WTC11 (cell line): ENCODE measurements at places on chromosomes 11 and 22. TPM values are rescaled to one million over a fixed set of nuclear protein-coding genes. Genes with fewer than 3 reads are reported as not detected.

- no peak overlapping the region for H3K27ac ChIP-seq
- no peak overlapping the region for H3K4me3 ChIP-seq
- H3K27me3 ChIP-seq = no peaks in the 10 kb centered on the region
- no peak for DNase-seq
- H3K36me3 ChIP-seq = peaks cover 19% of the 10 kb centered on the region
Measured at GRCh38 chr11:81278991-81279390, 1454.7 kb downstream of the FAM181B start.

Gene PATE2
- not detected in 3 replicates for total RNA-seq

DNA sequence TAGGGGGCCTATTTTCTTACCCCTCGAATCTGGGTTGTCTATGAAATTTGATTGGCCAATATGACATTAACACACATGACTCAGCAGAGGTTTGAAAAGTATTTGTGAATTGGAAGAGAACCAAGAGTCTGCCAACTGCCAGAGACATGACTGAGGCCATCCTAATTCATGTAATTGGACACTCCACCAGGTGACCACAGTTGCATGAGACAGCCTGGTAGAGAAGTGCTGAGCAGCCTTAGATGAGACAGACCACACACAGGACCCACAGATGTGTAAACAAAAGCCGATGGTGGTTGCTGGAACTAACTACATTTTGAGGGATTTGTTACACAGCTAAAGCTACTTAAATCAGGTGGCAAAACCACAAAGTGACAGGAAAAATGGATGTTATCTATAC lies 855 bp upstream of the MS4A5 start:
- no peaks in the 10 kb centered on the region for H3K36me3 ChIP-seq
- H3K4me3 ChIP-seq = no peak overlapping the region
- H3K27ac ChIP-seq = no peak overlapping the region
- H3K27me3 ChIP-seq = no peaks in the 10 kb centered on the region
- DNase-seq = no peak
- H3K4me1 ChIP-seq = peaks cover 8% of the 10 kb centered on the region

Gene C22orf15
- 2.7 to 3.6 TPM (median 3.5 TPM) in 3 replicates for total RNA-seq

GRCh38 chr11:5922749-5923426 lies 19.2 kb upstream of the OR56A3 start:
- DNase-seq = no peak
- no peaks in the 10 kb centered on the region for H3K4me1 ChIP-seq
- H3K27me3 ChIP-seq = peaks cover 6% of the 10 kb centered on the region
- peaks cover 14% of the 10 kb centered on the region for H3K36me3 ChIP-seq

Gene MISFA
- 2.3 to 3.2 TPM (median 3.2 TPM) in 3 replicates for total RNA-seq

DNA sequence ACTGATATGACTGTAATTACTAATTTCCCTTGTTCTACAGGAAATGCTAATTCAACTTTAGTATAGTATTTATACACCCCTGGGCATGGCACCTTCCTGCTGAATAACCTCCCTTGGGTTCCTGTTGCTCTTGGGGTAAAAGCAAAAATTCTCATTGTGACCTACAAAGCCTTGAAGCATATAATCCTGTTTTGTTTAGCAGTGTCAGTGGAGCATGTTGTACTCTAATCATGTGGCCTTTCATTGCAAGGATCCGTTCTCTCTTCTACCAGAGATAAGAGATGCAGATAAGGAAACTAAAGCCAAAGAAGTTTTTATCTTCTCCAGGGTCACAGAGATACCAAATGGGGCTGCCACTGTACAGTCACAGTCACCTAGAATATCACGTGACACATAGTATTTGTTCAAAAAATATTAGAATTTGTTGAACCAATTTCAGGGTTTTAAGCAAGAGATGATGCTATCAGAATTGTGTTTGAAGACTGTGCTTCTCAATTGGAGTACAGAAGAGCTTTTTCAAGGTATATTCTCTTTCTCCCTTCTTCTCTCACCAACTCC lies 25.1 kb downstream of the CSRP3 start:
- no peaks in the 10 kb centered on the region for H3K27me3 ChIP-seq
- no peak overlapping the region for H3K27ac ChIP-seq
- H3K4me1 ChIP-seq = no peaks in the 10 kb centered on the region
- H3K4me3 ChIP-seq = no peak overlapping the region
- H3K36me3 ChIP-seq = peaks cover 34% of the 10 kb centered on the region
- no peak for DNase-seq

Gene ADAMTS8
- 9.9 to 10.4 TPM (median 10.2 TPM) in 3 replicates for total RNA-seq

Gene DDTL
- 3.6 to 5.8 TPM (median 3.6 TPM) in 3 replicates for total RNA-seq

Gene OR2AT4
- total RNA-seq = 0.02 TPM in 1 of 3 replicates, not detected in the others

- no peak for DNase-seq
- H3K36me3 ChIP-seq = peaks cover 5% of the 10 kb centered on the region
- H3K4me3 ChIP-seq = no peak overlapping the region
- H3K27me3 ChIP-seq = no peaks in the 10 kb centered on the region; the same call in none of the 2 replicates
- H3K4me1 ChIP-seq = peaks cover 10% of the 10 kb centered on the region
- no peak overlapping the region for H3K27ac ChIP-seq
Measured at GRCh38 chr11:67013511-67014045, 9.4 kb upstream of the SYT12 start.

GRCh38 chr11:19982774-19983495 lies 177.3 kb downstream of the DBX1 start:
- H3K27ac ChIP-seq = no peak overlapping the region
- H3K27me3 ChIP-seq = no peaks in the 10 kb centered on the region
- no peak overlapping the region for H3K4me3 ChIP-seq
- no peaks in the 10 kb centered on the region for H3K36me3 ChIP-seq

DNA sequence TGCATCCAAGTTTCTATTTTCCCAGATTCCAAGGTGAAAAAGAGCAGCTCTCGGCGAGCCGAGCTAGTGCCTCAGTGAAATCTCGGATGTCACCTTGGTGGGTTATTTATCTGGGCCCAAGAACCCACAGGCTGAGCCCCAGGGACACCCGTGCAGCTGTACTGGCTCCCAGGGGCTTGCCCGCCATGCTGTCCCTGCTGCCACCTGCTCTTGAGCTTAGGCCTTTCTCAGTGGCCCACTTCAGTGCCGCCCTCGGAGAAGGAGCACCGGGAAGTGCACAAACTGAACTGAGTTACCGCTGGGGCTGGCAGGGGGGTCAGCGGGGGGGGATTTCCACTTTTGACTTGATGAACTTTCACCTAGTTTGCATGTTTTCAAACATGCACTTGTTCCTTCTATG lies 27.9 kb downstream of the CPT1A start:
- peaks cover 7% of the 10 kb centered on the region; the same call in 1 of the 2 replicates for H3K36me3 ChIP-seq
- no peak overlapping the region for H3K4me3 ChIP-seq
- H3K27ac ChIP-seq = no peak overlapping the region
- H3K4me1 ChIP-seq = peaks cover 3% of the 10 kb centered on the region; the same call in 1 of the 2 replicates
- H3K27me3 ChIP-seq = no peaks in the 10 kb centered on the region
